Esophagus squamous epithelium (tissue), 5 donors: ENCODE measurements at places on chromosomes 12 and 14.

GRCh38 chr14:101197595-101198397, 294.3 kb upstream of the RTL1 start:
- DNase-seq = no peak

- DNase-seq = no peak
Observed at GRCh38 chr12:19138956-19139355, 9.4 kb downstream of the PLEKHA5 start.

GRCh38 chr12:62575036-62575435, 108.4 kb downstream of the MON2 start:
- no peak for DNase-seq

- DNase-seq = no peak
Observed at GRCh38 chr12:116558280-116559161, 660 bp upstream of the MAP1LC3B2 start.

DNA sequence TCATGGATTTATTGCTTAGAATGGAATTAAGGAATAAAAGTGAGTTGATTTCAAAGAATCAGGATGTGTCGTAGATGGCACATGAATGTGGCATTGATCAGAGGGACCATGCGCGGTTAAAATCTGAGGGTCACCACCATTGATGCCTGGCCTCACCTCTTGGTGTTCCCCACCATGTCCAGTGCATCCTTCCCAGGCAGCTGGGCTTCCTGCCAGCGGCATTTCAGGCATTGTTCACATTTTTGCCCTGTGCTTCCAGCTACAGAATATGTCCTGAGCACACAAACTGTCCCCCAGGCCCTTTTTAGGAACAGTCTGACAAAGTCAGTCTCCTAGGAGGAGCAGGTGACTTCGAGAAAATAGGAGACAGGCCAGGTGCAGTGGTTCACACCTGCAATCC, 42.0 kb upstream of the TSPAN9 start:
- no peak for DNase-seq

- DNase-seq = no peak
Observed at GRCh38 chr14:35375558-35376025, 29.0 kb downstream of the NFKBIA start.
